ENCODE measurements at places on chromosomes 12 and 14.
A peak's percentile ranks its signal among the peaks of the same experiment; 100 is the strongest.

- DNase-seq = no peak
These were observed 11.7 kb downstream of the PTHLH start for GRCh38 chr12:27960821-27961220.

- DNase-seq = no peak
These were observed 179.2 kb downstream of the CACNA1C start for GRCh38 chr12:2231956-2232355.

DNA sequence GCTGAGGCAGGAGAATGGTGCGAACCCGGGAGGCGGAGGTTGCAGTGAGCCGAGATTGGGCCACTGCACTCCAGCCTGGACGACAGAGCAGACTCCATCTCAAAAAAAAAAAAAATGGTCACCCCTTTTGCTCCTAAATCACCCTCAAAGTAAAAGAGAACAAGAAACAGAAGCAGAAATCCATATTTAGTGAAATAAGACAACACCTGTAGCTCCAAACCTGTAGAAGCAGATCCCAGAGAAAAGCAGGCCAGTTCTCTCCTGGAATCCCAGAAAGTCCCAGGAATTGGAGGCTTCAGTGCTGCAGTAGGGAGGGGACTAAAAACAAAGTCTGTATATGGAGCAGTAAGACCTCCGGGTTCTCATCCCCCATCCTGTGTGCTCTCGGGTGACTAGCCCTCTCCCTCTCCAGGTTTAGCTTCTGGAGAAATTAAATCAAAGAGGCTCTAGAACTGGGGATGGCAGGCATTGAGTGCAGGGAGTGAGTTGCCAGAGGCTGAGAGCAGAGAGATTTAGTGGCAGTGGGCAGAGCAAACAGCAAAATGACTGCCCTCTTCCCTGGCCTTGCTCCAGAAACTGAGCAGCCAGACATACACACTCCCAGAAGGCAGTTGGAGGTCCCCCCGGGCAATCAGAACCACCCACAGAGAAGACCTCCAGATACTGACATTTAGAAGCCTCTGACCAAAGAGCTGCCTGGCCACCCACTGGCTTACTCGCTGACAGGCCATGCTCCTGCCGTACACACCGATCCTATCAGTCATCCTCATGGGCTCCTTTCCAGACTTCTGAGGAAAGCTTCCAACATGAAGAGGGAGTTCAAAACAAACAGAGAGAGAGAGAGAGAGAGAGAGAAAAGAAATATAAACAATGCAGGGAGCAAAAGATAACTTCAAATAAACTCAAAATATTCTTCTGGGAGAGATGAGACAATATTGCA, 6.3 kb upstream of the MLXIP start:
- DNase-seq = peak; percentile 78

DNA sequence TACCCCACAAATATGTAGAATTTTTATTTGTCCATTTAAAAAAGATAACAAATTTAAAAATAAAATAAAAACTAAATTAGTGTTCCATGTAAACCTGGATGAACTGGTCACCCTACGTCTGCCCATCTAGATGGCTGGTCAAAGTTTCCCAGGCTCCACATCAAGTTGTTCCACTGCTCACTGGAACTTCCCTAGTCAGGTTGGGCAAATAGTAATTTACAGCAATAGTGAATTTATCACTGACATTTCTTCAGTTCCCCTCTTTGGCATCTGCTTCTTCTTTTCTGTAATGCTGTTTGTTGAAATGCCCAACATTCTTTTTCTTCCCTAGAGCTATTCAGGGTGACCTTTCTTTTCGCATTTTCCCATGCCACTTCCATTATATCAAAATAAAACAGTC, 272.7 kb upstream of the BTG1 start:
- DNase-seq = no peak

DNA sequence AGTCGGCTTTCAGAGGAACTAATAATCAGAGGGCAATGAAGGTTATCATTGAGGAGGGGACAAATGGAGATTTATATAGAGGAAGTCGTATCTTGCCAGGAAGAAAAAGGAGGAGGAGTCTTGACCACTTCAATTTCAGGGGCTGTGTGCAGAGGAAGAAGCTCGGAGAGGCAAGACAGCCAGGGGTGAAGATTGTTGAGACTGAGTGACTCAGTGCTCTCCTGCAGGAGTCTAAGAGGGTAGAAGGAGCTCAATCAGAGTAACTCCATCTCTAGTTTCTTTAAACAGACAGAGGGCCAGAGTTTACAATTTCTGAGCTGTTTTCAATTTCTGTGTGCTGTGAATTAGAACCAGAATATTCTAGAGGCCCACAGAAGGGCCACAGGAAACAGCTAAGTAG, 439.3 kb upstream of the PRICKLE1 start:
- no peak for DNase-seq

GRCh38 chr12:22340143-22340542, 5.6 kb upstream of the ST8SIA1 start:
- no peak for DNase-seq

DNA sequence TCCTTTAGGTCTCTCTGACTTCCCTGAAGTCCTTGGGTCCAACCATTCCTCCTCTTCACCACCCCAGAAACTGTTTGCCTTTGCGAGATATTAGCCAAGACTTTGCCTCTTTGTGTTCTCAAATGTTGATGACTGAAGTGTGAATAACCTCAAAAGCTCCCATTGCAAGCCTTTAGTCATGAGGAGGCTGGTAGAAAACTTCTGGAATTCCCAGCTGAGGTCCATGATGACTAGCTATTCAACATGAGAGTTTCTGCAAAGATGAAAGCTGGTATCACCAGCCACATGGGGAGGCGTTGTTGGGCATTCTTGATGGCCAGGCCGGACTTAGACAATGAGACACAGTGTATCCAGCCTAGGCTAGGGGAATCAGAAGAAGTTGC, 111.7 kb downstream of the TBX5 start:
- peak; percentile 40 for DNase-seq

GRCh38 chr14:25041484-25041883, 8.5 kb downstream of the STXBP6 start:
- DNase-seq = no peak

GRCh38 chr12:123058980-123059379, 78.5 kb downstream of the ARL6IP4 start:
- DNase-seq = no peak

DNA sequence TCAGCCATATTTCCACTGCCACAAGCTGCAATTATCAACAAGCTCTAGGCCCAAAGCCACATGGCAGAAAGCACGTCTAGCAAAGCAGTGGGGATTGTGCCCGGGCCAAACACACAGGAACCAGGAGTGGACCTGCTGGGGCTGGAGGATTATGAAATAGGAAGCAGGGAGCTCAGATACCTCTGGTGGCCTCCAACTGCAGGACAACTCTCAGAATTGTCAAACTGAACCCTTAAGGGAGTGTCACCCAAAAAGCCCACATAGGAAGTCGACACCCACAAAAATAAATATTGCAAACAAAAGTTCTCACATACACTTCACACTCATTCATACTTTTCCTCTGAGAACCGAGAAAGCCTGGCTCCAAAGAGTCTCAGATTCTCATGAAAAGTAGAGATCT, 26.1 kb downstream of the KCTD10 start:
- DNase-seq = no peak

DNA sequence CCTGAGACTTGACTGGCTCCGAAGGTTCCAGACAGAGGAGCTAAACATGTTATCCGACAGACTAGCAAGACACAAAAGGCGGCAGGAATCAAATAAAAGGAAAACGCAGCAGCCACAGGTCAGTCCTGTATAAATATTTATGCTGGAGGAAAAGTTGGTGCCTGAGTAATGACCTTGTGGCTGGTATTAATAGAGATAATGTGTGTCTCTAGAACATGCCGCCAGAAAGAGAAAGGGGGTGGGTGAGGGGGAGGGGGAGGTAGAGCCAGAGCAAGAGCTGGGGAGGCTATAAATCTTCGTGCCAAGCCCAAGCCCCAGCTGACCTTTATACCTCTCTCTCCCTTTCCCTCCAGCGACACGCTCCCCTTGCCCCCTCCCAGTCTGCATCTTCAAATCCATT, 590.4 kb downstream of the MED13L start:
- no peak for DNase-seq

GRCh38 chr14:29028973-29029582, 262.5 kb downstream of the FOXG1 start:
- no peak for DNase-seq
